ENCODE measurements at places on chromosomes 7 and 10.

DNA sequence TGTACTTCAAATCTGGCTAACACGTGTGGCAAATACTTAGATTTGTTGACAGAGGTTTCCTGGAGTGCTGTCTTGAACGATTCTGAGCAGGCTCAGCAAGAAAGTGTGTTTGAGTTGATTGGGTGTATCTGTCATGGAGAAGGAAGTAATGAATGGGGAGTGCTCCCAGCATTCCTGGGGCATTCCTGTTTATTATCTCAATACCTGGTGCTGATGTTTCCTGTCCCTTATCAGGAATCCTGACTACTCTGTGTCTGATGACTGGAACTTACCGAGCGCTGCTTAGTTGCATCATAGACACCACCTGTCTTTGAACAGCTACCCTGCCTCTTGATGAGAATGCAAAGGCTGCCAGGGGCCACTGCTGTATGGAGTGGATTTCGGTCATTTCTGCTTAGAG, 41.0 kb upstream of the TMEM248 start:
- no peak for DNase-seq

DNA sequence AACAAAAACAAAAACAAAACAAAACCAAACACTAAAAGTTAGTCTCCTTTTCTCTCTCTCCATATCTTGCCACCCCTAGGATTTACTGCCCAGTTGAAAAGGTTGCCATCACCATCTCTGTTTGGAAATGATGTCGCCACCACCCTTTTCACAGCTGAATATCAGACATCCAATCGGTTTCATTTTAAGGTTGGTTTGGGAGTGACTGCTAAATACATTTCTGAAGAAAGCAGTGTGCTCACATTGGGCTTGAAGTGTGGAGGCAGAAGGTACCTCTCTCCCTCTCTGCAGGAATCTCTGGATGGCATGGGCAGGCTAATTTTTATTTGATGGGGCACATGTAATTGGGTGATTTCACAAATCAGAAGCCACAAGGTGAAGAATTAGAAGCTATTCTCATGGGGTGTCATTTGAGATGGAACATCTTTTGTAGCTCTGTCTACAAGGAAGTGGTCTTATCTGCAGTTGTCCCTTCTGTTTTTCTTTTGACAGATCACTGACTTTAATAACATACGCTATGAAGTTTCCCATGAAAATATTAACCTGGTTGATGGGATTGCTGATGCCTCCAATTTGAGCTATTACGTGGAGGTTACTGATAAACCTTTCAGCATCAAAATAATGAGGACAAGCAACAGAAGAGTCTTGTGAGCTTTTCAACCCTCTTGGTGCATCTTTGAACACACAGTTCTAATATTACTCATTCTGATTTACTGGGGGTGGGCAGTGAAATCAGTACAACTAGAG, 20.1 kb downstream of the MGAM2 start:
- DNase-seq, result no peak

DNA sequence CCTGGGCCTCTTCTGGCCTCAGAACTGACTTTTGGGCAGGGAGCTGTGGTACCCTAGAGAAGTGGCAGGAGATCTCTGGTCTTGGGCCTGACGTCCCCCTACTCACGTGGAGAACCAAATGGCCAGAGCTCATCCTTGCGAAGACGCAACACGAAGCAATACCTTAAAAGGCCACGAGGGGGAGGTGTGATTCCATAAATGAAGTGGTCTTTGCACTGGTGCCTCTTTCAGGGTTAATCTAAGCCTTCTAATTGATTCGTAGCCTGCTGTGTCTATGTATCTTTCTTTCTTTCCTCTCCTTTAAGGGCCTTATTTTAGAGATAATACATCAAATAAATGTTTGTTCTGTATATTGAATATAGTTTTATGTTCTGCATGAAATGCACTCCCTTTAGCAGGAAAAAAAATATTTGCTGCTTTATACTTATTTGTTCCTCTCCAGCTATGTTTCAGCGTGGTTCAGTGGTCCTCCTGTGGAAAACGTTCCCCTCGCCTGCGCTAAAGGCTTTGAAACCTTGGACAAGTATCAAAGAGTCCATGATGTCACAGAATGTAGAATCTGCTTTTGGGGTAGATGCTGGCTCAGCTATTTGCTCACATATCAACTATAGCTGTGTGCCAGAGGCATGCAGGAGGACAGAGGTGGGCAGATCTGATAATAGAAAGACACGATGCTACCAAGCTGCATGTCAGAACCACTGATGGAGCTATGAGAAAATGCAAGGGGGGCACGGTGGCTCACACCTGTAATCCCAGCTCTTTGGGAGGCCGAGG, 41.0 kb downstream of the STRA8 start:
- peak; percentile 55 for DNase-seq

- no peak for DNase-seq
Measured at GRCh38 chr7:40194745-40195144, 59.9 kb downstream of the SUGCT start.

- no peak for DNase-seq
Measured at GRCh38 chr7:95200741-95201140, 123.6 kb downstream of the PON1 start.

DNA sequence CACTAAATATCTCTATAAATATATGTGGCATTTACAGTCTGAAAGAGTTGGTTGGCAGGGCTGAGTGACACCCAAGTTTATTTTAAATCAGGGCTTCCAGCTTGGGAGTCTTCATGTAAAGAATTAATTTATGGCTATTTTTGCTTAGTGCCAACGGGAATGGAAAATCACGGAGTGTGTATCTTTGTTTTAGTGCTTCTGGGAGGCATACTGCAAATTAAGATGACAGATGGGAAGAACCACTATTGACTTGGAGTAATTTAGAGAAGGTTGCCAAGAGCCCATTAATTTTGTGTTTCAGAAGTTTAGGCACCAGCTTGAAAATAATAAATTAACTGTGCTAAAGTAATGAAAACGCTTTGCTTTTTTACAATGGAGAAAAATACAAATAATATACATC, 135.2 kb downstream of the GPR37 start:
- DNase-seq, result peak; percentile 70

- DNase-seq, result no peak
Measured at GRCh38 chr7:33040803-33041516, 21.6 kb downstream of the NT5C3A start.

DNA sequence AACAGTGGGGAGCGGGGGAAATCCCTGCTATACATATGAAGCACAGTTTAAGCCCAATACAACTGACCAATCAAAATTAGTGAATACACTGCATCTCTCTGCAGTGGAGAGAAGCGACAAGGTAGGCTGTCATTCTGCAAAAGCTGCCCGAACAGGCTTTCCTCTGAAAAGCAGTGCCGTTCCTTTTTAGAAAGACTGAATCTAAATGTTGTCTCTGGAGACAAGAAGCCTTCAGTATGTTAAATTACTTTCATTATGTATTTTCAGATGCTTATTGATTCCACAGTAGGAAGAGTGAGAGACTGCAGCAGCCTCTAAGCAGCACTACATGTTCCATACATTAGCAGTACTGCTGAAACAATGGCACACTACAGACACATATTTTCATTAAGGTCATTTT, at the start of gene GPR22:
GPR22 (plus strand) TSS at position 129 of the 400 bp plus-strand sequence. CDS start 4,004 bp downstream, outside the sequence.
- no peak for DNase-seq

DNA sequence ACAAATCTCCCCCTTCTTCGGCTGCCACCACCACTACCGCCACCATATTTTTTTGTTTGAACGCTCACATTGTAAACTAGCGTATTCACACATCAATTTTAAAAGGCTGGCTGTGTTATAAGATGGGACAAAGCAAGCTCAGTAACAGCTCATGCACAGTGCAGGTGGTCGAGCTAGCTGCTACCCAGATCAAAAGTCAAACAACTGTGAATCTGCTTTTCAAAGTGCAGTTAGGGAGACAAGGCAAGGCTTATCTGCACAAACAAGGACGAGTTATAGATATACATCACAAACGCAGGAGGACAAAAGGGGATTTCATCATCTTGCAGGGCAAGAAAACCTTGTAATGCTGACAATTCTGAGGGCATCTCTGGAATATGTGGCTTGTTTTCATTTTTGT, 231.6 kb downstream of the VTI1A start:
- no peak for DNase-seq

- DNase-seq, result peak; percentile 28
Measured at GRCh38 chr10:130483691-130484467, 347.7 kb downstream of the GLRX3 start.

DNA sequence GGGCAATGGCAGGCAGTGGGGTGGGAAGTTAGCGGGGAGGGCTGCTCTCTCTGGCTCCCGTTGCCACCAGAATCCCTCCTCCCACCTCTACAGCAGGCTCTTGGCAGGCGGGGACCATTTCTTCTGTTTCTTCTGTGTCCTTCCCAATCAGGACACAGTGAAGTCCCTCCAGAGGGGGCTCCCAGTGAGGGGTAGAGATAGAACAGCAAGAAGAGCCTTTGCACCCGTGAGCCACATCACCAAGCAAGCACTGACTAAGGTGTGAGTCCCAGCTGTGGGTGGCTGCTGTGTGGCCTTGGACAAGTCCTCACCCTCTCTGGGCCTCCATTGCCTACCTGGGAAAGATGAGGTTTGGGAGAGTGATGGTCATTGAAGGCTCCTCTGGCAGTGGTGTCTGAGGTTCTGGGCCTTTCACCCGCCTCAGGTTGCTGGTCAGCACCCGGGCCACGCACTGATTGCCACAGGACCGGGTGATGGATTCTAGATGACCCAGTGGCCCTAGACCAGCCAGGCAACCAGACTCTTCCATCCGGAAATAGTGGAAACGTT, 26.0 kb upstream of the PCBD1 start:
- no peak for DNase-seq

GRCh38 chr10:110101464-110102144, 93.8 kb downstream of the ADD3 start:
- no peak for DNase-seq

GRCh38 chr7:30652132-30652531, 30.1 kb downstream of the CRHR2 start:
- no peak for DNase-seq

- DNase-seq, result no peak
Measured at GRCh38 chr10:16259726-16260125, 177.1 kb upstream of the PTER start.

DNA sequence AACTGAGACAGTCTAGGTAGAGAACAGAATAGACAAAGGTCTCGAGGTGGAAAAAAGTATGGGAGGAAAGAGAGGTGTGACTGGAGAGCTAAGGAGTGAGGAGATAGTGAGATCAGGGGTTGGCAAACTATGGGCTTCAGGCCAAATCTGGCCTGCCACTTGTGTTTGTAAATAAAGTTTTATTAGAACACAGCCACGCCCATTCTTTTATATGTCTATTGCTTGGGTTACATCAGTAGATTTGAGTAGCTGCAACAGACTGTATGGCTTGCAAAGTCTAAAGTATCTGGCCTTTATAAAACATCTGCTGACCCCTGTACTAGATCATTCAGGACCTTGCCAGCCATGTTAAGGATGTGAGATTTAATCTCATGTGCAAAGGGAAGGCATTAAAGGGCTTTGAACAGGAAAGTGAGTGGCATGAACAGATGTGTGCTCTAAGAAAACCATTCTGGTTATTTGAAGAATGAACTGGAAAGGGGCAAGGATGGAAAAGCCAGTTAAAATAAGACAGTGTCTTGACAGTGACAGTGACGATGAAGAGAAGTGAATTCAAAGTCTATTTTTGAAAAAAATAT, 240.3 kb downstream of the RNLS start:
- DNase-seq, result no peak

DNA sequence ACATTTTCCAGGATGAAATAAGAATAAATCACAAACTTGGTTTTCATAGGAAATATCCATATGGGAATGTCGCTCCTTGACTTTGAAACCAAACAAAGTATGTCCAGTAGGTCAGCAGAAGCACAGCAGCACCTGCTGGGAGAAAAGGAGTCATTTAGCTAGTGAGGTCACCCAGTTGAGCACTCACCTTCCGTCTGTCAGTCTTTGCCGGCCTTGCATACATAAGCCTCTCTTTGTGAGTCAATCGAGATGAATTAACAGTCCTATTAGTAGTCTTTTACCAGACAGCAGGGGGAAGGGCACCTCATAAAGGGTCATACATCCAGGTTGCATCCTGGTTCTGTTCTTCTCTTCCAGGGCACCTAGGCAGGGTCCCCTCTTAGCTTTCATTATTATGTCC, 232.5 kb upstream of the FZD1 start:
- no peak for DNase-seq

- no peak for DNase-seq
Measured at GRCh38 chr10:75932921-75933320, 501.5 kb downstream of the LRMDA start.

DNA sequence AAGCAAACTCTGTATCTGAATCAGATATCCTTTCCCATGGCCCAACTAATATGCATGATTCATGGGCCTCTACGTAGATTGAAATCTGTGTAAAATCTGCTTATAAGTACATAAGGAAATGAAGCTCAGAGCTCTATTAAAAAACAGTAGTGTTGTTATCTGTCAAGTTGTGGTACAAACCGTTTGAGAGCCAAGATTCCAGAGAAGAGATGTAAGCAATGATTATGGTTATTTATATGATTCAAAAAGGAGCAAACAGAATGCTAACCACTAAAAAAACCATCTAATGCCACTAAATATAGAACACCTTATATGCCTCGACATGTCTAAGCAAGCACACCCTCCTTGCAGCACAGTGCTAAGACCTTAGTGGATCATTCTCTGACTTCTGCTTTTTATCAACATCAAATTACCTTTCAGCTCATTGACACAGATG, 26.6 kb downstream of the RPP38 start:
- DNase-seq, result no peak

GRCh38 chr7:12391922-12392615, 11.6 kb downstream of the VWDE start:
- no peak for DNase-seq

DNA sequence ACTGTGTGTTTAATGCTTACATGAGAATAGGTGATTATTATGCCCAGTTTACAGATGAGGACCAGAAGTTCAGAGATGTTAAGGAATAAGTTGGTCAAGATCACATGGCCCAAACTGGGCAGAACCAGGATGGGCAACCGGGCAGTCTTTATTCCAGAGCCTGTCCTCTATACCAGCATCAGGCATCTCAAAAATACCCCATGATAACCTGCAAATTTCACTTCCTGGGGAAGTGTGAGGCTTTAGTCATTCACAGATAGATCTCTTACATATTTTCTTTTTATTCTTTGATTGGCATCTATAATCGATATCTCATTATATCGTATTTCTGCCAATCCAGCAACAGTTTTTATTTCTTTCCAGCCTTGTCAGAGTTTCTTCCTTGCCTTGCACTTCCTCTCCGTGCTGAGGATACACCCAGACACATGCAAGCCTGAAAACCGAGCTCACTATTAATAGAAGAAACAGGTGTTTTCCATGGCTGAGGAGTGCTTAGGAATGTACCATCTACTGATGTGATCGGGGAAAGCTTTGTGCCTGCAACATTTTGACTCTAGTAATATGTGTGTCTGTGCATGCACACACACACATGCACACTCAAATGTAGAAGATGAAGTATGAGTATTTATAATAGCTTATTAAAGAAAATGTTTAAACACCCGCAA, 82.4 kb downstream of the CREM start:
- DNase-seq, result no peak

- no peak for DNase-seq
Measured at GRCh38 chr7:159105832-159106811, 38.5 kb downstream of the VIPR2 start.

DNA sequence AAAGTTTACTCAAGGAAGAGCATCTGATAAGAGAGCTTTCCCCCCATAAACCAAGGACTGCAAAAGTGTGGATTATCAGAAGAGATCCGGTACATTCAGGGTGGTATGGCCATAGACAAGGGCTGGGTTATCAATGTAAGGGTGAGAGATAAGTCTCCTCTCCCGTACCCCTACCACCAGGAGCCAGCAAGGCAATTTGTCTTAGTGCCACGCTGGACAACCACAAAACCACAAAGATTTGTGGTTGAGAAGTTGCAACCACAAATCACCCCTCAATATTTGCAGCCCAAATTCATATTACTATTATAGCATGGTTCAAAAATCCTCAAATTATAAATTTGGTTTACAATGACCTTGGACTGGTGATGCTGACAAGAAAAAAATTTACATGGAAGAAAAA, 2.3 kb upstream of the ZSCAN25 start:
- DNase-seq, result no peak
